ENCODE measurements at places on chromosomes 5 and 9.
A peak's percentile ranks its signal among the peaks of the same experiment; 100 is the strongest.

DNA sequence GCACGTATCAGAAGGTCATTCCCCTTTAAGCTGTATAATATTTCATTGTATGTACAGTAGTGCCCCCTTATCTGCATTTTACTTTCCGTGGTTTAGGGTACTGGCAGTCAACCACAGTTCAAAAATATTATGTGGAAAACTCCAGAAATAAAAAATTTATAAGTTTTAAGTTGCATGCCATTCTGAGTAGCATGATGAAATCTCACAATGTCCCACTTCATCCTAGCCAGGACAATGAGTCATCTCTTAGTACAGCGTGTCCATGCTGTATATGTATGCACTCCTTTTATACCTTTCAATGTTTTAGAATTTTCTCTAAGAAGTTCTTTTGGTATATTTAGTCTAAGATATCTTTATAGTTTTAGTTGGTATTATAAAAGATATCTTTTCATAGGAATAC is 115.0 kb upstream of the HAND1 start:
- no peak for DNase-seq

DNA sequence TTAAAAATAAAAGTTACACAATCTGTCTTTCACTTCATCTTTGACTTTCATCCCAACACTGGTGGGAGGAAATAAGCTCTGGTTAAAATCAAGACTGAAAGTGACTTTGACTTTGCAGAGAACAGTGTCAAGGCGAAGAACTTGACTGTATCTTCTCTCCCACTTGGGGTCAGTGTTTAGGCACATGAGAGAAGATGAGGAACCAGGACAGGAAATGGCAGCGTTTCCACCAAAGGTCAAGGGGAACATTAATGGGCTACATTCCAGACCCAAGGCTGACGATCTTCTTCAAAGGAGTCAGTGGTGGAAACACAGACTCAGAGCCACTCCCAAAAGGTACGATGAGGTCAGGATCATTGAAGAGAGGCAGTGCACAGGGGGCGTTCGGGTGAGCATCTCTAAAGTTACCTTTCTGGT is 409.5 kb downstream of the ARHGEF28 start:
- DNase-seq: peak; percentile 13

DNA sequence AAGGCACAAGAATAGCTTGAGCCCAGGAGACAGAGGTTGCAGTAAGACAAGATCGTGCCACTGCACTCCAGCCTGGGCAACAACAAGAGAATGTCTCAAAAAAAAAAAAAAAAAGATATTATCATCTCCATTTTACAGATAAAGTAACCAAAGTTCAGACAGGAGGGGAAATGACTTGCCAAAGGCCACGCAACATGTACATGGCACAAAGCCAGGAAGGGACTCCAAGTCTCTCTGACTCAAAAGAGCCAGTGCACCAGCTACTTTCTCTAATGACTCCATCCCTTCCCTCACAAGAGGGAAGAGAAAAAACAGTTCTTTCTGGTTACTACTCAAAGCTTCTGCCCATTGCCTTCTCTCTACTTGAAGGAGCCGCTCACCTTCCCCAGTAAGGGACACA is 34.1 kb downstream of the SIL1 start:
- DNase-seq: no peak

DNA sequence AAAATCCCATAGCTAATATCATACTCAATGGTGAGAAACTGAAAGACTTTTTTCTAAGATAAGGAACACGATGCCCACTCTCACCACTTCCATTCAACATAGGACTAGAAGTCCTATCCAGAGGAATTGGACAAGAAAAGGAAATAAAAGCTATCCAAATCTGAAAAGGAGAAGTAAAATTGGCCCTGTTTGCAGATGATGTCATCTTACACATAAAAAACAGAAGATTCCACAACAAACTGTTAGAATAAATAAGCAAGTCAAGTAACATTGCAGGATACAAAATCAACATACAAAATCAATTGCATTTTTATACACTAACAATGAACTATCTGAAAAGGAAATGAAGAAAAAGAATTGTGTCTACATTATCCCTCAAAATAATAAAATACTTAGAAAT is 308.0 kb downstream of the MCTP1 start:
- no peak for DNase-seq

DNA sequence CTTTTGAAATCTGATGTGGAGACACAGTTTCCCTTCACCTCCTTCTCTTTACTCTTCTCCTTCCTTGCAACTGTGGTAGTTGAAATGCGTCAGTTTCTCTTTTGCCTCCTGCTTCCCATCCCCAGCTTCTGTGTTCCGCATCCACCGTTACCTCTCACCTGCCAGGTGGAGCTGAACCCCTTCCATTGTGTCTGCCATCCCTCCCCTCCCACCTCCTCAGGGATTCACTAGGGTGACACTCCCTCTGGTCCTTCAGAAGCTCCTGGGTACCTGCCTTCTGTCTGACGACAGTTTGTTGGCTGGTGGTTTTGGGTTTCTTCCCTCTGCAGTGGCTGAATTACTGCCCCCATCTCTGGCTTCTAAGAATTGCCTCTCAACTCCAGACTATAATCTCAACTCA is 132.1 kb downstream of the SLC24A2 start:
- no peak for DNase-seq

- peak; percentile 6 for DNase-seq
Observed at GRCh38 chr9:19967216-19967887, 178.5 kb upstream of the SLC24A2 start.

DNA sequence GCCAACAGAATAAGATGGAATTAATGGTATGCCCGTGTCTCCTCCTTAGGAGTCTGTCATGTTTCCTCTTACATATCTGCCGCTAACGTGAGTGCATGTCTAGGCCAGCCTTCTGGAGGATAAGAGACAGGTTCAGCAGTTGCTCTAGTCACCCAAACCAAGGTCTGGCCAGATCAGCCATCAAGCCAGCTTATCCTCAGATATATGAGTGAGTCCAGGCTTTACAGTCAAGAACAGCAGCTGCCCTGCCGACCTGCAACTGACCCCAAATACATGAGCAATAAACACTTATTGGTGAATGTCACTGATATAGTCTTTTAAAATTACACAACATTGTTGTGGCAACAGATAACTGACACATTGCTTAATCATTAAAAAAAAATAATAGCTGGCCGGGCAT is 123.5 kb downstream of the TSSK1B start:
- DNase-seq: no peak

DNA sequence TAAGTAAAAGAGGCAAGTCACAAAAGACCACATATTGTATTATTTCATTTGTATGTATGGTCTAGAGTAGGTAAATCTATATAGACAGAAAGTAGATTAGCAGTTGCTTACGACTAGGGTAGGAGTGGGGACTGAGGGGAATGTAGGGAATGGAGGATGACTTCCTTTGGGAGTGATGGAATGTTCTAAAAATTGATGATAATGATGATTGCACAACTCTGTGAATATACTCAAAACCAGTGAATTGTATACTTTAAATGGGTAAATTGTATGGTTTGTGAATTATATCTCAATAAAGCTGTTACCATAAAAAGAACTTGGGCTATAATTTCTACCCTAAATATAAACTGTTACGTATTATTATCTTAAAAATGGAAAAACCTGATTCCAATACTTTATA is 35.0 kb downstream of the ADAMTS6 start:
- DNase-seq: no peak

GRCh38 chr5:124613273-124613953 is 133.0 kb downstream of the ZNF608 start:
- no peak for DNase-seq

All from cerebellar cortex (tissue), 1 donor.